ENCODE measurements at places on chromosomes 16 and 17. TPM values are rescaled to one million over a fixed set of nuclear protein-coding genes. Genes with fewer than 3 reads are reported as not detected.

DNA sequence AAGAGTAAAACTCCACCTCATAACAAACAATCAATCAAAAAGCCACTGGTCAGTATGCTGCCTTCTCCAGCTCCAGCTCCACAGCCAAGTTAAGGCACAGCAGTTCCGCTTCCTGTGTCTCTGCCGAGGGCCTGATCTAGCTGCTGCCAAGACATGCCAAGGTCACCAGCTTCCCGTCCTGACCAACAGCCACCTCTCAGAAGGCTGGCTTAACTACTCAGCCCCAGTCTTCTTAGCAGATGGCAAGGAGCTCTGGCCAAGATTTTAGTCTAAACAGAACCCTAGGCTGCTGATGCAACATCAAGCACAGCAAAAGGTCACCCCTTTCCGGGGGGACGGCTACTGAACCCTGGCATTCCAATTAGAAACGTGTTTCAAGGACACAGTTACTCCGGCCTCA is 17.7 kb upstream of the MNT start:
- no peak for DNase-seq

DNA sequence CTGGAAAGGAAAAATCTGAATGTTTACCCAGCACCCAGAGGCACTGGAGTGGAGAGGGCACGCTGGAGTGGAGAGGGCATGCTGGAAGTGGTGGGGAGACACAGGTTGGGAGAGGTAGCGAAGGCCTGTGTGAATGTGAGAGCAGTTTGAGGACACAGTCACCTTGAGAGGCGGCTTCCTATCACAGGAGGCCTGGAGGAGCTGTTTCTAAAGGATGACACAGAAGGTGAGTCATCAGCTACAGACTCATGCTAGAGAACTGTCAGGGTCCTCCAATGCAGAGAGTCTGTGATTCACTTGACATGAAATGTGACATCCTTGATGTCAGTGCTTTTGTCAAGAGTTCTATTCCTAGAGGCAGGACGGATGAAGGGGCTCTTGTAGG is 13.8 kb downstream of the CTRL start:
- DNase-seq, result no peak

GRCh38 chr16:81181013-81181720 is 57.3 kb upstream of the BCO1 start:
- DNase-seq, result peak; percentile 86

GRCh38 chr16:14462811-14463210 is 167.2 kb downstream of the PARN start:
- DNase-seq, result no peak

- DNase-seq, result no peak
These were observed 111.0 kb upstream of the NACA2 start for GRCh38 chr17:61701978-61702377.

The MYH2 gene
- 0.05 TPM for total RNA-seq

DNA sequence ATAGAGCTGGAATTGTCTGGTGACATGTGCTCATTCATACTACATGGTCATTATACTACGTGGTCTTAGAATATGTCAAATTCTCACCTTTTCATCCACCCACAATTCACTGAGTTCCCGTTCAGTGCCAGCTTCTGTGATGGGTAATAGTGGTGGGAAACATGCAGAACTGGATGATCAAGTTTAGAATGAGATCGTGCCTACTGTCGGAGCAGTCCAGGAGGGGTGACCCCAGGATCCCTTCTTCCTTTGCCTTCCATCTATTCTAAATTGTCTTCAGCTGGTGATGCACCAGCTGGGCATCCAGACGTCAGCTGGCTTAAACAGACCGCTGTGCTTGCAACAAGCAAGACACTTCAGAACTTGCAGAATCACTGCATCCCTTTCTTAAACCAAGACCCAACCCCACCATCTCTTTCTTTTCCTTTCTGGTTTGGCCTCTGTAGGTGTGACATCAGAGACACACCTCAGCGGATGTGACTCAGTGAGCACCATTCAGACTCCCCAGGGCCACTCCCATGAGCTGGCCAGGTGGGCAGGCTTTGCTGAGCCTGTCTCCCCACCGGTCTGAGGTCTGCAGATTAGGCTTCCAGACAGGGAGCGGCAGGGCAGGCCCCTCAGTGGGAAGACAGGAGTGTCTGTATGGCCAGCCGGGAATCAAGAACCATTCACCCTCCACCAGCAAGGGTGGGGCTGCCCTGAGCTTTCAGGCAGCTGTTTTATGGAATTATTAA is 18.1 kb downstream of the C17orf100 start:
- DNase-seq, result no peak

The IRF8 gene
- total RNA-seq, result 1.9 TPM

The CKLF gene
- 19.9 TPM for total RNA-seq

The GUCY2D gene
- 0.20 TPM for total RNA-seq

The NHLRC4 gene
- 0.12 TPM for total RNA-seq

DNA sequence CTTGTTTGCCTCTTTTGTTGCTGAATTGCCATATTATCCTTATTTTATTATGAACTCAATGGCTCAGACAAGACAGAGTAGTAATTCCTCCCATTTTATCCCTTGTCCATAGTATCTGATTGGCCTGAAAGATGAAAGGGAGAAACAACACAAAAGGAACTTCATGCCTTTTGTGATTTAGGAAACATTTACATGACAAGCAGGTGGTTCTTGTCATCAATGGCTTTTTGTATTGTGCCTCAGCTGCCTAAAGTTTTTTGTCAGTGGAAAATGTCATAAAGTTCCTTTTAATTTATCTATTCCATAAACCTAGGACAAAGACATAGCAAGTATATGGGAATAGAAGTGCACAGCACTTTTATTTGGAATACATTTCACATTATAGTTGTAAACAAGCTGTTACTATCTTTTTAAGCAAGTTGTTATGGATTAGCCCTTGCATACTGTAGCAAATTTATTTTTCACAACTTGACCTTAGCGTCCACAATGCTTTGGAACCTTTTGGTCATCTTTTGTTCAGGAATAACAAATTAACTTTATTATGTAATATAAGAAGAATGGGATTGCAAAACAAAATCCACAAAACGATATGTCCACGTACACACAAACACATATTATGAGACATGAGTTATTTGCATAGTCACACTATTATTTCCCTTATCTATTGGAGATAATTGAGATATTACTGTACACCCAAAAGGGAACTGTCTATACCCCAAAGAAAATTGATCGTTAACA is 12.4 kb upstream of the MPHOSPH6 start:
- no peak for DNase-seq

- no peak for DNase-seq
These were observed 4.6 kb downstream of the PRSS8 start for GRCh38 chr16:31130899-31131298.

GRCh38 chr17:13546851-13547250 is 54.9 kb downstream of the HS3ST3A1 start:
- no peak for DNase-seq

GRCh38 chr16:46688101-46688653 is 801 bp downstream of the VPS35 start:
- peak; percentile 31 for DNase-seq

GRCh38 chr17:40910441-40910841 is 25.4 kb upstream of the KRT20 start:
- no peak for DNase-seq

GRCh38 chr16:1002399-1003166 is 21.0 kb downstream of the SOX8 start:
- no peak for DNase-seq

The TMEM92 gene
- not detected for total RNA-seq

The ST6GALNAC1 gene
- 6.4 TPM for total RNA-seq

The METTL9 gene
- total RNA-seq, result 56.3 TPM

DNA sequence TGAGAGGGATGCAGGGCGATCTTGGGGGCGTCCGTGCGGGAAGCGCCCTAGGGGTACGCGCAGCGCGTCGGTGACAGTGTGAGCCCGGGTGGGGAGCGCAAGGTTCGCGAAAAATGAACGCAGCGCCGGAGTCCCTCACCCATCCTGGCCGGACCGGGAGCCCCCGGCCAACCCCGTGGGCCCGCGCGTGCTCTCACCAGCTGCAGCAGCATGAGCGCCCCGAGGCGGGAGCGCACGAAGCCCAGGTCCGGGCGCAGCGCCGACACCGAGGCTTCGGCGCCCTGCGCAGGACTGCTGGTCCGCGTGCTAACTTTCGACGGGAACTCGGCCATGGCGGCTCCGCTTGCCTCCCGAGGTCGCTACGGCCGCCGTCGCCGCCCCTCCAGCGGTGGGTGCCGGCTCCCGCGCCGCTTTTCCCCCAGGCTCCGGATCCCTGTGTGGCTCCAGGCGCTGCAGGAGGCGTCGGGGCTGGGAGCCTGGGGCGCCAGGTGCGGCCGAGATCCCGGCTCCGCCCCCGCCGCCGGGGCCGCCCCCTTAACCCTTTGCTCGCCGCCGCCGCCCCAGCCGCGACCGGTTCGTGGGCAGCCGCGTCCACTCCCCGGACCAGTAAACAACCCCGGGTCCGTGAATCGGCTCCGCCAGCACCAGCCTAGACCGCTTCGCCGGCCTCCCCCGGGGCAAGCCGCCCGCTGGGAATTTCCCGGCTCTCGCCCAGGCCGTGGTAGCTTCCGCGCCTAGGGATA is at the start of gene PLLP:
Gene PLLP (minus strand): TSS at position 464 of the 743 bp plus-strand sequence. CDS start 132 bp downstream, at position 332.
- peak; percentile 40 for DNase-seq

The ANKRD40CL gene
- total RNA-seq, result not detected

The ANKRD13B gene
- total RNA-seq, result 2.5 TPM

GRCh38 chr16:54152362-54153239 is 134.0 kb downstream of the IRX3 start:
- DNase-seq, result no peak

GRCh38 chr17:42872251-42872965 is 21.4 kb downstream of the AOC3 start:
- no peak for DNase-seq

- no peak for DNase-seq
These were observed 29.6 kb downstream of the SEC14L5 start for GRCh38 chr16:4987580-4988374.

DNA sequence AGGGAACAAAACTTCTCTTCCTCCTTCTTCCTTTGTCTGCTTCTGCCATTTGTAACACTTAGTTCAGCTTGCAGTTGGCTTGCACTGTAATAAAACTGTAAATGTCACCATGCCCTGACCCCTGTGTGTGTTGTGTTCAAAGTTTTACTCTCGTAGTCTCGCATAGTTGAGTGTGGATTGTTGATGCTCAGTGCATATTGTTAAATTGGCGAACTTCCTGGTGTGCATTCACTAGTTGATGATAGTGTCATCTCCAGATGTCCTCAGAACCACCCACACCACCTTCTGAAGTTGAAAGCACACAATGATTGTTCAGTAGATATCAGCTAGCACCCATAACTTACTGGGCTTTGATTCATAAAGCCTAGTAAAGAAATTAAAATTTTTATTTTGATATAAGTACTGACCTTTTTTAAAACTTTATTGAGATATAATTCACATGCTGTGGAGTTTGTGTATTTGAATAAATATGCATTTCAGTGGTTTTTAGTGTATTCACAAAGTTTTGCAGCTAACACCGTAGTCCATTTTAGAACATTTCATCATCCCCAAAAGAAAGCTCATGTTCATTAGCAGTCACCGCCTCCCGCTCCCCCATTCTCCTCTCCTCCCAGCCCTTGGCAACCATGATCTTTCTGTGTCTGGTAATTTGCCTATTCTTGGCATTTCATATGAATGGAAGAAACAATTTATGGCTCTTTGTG is 25.0 kb downstream of the USP10 start:
- no peak for DNase-seq

GRCh38 chr16:24526701-24527495 is 12.5 kb upstream of the RBBP6 start:
- DNase-seq, result no peak

DNA sequence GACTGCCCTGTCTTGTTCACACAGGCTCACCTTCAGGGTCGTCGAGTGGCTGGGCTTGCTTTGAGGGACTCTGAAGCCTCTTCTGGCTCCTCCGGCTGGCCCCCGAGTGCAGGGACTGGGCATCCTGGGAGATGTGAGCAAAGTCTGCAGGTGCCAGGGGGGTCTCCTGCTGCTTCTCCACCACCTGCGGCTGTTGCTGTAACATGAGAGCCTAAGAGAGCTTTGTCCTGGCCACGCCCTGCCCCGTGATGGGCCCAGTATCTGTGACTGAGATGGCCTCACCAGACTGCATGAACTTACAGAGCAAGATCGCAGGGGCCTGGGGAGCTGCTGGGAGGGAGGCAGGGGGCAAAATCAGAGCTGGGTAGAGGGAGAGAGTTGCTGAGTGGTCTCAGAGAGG is 12.5 kb downstream of the ERN2 start:
- no peak for DNase-seq

The KRTAP4-3 gene
- total RNA-seq, result not detected

- no peak for DNase-seq
These were observed 16.8 kb upstream of the FASN start for GRCh38 chr17:82114872-82115271.

Data from heart right ventricle (tissue), 16 donors.